ENCODE measurements at places on chromosomes 7 and 10. TPM values are rescaled to one million over a fixed set of nuclear protein-coding genes. Genes with fewer than 3 reads are reported as not detected.

Gene GIMAP8
- not detected for total RNA-seq

Gene PIP
- not detected for total RNA-seq

Gene FGL2
- total RNA-seq, result not detected

Gene TSPAN15
- total RNA-seq, result 102 TPM

Gene DNAJC30
- 10.7 TPM for total RNA-seq

Gene SFRP5
- 1.7 TPM for total RNA-seq

Gene NRG3
- not detected for total RNA-seq

Gene GTF2IRD1
- total RNA-seq, result 7.7 TPM

Gene COBL
- total RNA-seq, result 4.7 TPM

Gene CALHM2
- 5.5 TPM for total RNA-seq

Gene HSPA12A
- 14.6 TPM for total RNA-seq

Gene AUTS2
- total RNA-seq, result 4.4 TPM

Gene DMTF1
- total RNA-seq, result 19.2 TPM

Gene ARHGEF35
- 0.28 TPM for total RNA-seq

Gene XPNPEP1
- total RNA-seq, result 36.7 TPM

Gene DRGX
- total RNA-seq, result not detected

Gene PON1
- total RNA-seq, result 0.34 TPM

Gene OR6V1
- total RNA-seq, result not detected

Gene TAS2R60
- total RNA-seq, result not detected

Gene PLEKHS1
- not detected for total RNA-seq

Gene RASA4B
- 0.89 TPM for total RNA-seq

Gene FZD8
- 5.0 TPM for total RNA-seq
